ENCODE measurements at places on chromosomes 5 and 9.

GRCh38 chr5:75756981-75757380 is 39.7 kb upstream of the POC5 start:
- no peak for DNase-seq

DNA sequence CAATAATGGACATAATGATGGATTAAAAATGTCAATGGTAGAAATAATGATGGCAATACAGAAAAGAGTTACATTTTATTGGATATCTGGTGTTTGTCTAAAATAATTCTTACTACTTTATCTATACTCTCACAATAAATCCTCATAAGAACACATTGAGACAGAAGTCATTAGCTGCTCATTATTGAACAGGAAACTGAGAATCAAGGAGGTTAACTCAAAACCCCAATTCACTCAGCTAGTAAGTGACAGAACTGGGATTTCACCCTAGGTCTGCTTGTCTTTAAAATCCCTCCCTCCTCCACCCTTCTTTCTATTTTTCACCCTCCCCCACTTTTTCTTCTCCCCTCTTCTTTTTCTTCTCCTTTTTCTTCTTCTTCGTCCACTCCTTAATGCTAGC is 285.8 kb upstream of the TNC start:
- DNase-seq, result no peak

GRCh38 chr9:7325995-7326394 is 473.6 kb downstream of the DMAC1 start:
- no peak for DNase-seq

DNA sequence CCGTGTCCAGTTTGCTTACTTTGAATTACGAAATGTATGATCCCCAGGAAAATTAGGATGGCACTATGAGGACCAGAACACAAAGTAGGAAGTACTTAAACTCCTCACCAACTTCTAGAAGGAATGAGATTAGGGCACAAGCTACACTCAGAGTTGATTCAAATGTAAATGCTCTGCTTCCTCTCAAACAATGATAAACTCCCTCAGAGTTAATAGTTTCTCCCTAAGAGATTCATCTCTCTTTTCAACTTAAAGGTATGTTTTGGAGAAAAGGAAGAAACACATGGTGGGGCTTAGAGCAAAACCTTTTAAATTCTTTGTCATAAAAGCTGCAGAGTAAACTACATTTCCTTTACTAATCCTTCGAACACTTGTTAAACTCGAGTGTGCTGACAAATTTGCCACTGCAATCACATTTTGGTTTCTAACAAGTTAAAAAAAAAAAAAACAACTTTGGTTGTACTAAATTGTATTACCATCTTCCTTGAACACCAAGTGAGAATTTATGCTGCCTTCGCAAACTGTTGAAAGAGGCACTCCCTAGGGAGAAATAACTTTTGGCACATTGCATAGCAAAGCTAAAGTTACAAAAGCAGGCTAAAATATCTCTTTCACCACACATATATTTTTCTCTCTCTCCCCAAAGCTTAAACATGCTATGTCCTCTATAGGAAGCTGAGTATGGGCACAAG is 66.6 kb downstream of the DENND1A start:
- no peak for DNase-seq

GRCh38 chr9:28206280-28206679 is 633.0 kb upstream of the C9orf72 start:
- no peak for DNase-seq

GRCh38 chr9:5773324-5773999 is 59.5 kb downstream of the ERMP1 start:
- no peak for DNase-seq

DNA sequence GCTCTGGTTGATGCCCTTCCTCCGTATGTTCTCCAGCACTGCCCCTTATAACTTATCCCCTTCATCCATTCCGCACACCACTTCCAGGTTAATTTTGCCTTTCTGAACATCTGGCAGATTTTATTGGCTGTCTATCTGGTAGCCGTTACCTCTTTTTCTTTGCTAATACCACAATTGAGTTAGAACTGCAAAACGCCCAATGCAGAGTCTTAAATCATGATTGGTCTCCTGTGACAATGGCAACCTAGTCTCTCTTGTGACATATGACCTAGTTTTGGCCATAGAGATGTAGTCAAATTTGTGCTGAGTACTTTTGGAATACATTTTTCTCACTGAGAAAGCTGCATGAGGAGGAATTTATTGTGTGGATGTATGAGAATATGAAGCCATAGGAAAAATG is 365.7 kb upstream of the PRR16 start:
- no peak for DNase-seq

- no peak for DNase-seq
Measured at GRCh38 chr5:154565123-154565522, 87.1 kb upstream of the HAND1 start.

DNA sequence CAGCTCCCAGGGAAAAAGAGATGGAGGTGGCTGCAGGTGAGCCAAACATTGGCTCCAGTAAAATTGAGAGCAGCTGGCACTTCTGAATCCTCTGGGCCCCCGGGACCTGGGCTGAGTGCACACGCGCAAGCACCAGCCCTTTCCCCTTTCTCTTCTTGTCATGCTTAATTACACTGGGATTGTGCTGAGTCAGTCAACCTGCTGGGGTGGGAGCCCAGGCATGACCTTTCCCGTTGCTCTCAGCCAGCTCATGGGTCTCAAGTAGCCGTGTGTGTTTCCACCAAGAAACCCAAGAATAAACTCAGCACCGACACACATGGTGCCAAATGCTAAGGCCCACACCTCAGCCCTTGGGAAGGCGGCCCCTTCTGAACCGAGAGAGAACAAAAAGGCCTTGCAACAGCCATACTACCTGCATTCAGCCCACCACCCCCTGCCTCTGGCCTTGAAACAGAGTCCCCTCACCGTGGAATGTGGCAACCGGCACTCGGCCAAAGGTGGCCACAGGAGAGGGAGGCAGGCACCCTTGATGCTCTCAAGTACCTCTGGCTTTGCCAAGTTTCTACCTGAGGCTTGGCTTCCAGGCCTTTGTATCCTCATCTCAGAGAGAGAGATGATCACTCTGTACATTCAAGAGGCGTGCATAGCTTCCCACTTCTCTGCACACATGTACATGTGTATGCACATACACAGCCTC is 28.1 kb downstream of the SLIT3 start:
- no peak for DNase-seq

DNA sequence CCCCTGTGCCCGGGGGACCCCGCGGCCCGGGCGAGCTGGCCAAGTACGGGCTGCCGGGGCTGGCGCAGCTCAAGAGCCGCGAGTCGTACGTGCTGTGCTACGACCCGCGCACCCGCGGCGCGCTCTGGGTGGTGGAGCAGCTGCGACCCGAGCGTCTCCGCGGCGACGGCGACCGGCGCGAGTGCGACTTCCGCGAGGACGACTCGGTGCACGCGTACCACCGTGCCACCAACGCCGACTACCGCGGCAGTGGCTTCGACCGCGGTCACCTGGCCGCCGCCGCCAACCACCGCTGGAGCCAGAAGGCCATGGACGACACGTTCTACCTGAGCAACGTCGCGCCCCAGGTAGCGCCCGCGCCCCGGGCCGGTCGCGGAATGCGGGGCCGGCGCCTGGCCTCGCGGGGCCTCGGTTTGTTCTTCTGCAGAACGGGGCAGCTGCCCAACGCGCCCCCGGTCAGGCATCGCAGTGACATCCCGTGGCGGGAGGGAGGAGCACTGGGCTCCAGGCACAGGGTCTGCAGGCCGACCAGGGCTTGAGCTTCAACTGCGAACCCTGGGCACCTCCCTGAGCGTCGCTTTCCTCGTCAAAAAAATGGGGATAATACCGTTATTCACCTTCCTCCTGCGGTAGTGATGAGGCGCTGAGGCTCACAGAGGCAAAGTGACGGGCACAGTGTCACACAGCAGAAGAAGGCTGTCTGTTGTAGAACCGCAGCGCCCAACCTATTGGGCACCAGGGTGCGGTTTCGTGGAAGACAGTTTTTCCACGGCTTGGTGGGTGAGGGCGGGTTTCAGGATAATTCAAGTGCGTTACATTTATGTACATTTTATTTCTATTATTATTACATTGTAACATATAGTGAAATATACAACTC is 777 bp downstream of the ENDOG start:
- DNase-seq, result no peak

DNA sequence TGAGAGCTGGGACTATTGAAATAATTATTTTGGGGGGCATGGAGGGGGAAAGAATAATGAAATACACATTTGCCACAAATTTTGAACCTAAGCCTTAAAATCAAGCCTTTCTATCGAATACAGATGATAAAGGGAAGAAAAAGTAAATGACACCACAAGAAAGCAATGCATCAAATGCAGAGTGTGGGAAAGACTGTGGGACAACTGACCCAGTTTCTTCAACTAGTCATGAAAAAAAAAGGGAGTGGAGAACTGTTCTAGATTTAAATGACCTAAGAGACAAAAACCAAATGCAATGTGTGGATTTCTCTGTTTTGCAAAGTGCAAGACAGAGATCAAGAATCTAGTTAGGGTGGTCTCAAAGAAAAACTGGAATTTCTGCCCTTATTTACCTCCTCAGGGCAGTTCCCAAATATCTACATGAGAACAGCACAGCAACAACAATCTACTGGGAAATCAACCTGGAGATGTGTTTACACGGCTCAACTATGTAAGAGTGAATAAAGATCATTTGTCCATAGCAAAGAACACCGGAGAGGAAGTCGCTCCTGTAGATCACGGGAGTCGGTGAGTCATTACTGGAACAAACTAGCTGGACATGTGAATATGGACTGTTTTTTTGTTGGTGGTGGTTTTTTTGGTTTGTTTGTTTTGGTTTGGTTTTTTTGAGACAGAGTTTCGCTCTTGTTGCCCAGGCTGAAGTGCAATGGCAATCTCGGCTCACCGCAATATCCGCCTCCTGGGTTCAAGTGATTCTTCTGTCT is 145.9 kb downstream of the DROSHA start:
- no peak for DNase-seq

- no peak for DNase-seq
Measured at GRCh38 chr5:163502521-163502920, 2.9 kb upstream of the MAT2B start.

GRCh38 chr9:111658943-111659342 is 2.5 kb upstream of the GNG10 start:
- DNase-seq, result no peak

DNA sequence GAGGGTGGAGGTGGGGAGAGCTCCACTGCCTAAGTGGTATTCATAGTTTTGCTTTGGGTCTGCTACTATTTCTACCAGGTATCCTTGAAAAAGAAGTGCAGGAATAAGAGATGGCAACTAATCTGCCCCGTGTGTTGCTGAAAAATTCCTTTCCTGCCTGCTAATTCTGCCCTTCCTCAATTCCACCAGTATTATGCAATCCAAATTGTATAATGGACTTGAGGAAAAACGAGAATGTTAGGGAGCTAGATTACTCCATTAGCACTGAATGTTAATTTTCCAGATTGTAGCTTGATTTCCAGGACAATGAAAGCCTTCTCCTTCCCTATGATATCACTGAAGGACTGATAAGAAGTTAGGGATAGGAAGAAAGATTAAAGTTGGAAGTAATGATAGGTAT is 16.9 kb downstream of the ADAM19 start:
- DNase-seq, result no peak

DNA sequence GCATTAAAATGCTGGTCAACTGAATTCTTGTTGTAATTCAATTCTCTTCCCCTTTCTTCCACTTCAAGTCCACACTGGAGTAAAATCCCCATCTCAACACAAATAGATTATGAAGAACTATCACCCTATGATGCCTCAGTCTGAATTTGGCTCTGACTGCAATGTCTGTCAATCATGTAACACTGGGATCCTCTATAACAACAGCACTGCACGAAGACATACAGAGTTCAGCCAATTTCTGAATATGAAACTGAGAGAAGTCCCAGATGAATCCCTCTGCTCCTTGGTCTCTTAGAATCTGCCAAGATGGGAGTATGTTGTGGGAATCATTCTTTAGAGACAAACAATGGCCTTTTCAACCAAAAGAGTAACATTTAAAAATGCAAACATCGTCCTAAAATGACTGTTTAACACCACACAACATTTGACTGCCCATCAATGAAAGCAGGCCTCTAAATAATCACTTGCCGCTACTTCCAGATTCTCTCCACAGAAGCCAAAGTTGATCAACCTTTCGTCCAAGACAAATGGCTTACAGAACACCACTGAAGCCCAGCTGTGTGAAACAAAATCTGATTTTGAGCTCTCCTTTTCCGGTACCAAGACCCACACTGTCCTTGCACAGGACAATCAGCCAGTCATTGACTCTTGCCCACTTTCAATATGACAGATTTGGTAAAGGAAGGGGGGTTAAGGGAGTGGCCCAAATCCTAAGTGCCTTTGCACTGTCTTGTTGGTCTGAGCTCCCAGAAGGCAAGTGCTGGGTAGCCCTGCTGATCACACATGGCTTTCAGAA is 258.0 kb downstream of the EBF1 start:
- DNase-seq, result no peak

DNA sequence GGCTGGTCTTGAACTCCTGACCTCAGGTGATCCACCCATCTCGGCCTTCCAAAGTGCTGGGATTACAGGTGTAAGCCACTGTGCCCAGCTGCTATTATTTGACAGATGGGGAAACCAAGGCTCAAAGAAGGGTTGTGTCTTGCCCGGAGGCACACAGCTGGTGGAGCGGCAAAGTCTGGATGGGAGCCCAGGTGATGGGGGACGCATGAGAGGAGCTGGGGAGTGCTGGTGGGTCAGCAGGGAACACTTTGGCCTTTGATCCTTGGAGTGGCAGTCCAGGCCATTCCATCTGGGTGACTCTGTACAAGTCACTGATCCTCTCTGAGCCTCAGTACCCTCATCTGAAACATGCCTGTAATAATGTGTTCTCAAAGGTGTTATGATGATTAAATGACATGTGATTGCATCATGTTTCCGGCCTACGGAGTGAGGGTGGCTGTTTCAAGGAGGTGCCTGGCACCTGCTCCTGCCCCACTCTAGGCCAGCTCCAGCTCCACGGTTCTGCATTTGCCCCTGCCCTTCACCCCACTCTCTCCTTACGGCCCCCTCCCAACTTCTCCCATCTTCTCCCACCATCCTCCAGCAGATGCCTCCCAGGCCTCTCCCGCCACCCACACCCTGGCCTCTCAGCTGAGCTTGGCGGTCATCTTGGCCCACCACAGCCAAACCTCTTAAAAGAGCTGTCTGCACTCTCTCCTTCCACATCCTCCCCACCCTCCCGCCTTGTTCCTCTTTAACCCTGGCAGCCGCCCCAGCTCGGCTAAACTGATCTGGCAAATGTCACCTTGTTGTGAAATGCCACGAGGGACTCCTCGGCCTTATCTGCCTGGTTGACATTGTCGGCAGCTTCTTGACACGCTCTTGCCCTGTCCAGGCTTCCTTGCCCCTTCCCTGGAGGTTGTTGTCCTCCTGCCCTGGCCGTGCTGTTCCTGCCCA is 5.5 kb upstream of the DBN1 start:
- DNase-seq, result no peak

DNA sequence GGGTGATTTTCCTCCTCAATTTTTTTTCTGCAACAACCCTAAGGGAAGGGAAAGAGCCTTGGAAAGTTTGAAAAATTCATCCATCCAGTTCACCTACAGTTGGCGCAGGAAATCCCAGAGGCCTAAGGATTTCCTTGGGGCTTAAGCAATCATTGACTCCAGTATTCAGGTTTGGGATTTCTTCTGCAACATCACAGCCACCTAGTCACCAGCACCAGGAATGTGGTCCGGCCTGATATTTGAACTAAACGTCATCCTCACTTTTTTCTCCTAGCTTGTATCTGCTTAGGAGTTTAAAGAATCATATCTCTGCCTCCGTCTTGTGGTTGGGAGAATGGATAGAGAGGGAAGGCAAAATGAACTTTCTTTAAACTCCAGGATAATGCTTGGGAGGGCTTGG is 20.2 kb upstream of the TLE4 start:
- no peak for DNase-seq
